Heart left ventricle (tissue), 16 donors: ENCODE measurements at places on chromosomes 2 and 18.

DNA sequence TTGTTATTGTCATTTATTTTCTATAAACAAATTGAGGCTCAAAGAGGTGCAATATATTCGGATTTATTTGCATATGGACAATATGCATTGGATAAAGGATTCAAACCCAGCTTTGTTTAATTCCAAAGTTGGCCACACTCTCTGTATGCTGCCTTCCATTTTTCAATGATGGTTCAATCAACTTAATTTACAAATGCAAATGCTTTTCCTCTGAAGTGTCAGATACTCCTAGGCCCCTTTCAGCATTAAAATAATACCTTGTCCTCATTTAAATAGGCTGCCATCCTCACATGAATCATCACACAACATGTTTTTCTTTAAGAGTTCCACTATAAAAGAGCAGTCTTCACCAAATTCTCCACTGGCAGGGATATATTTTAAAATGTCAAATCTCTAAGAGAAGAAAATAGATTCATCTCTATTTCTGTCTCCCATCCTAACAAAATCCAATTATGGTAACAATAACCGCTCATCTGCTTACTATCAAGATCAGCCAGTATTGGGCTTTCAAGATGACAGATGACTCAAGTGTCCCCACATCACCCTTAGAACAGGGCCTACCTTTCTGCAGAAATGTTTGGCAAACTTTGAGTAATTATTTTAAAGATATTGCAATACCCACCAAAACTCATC is 114.8 kb downstream of the SCG2 start:
- no peak for DNase-seq

- DNase-seq: no peak
Observed at GRCh38 chr18:58669731-58670378, 1.4 kb upstream of the MALT1 start.

DNA sequence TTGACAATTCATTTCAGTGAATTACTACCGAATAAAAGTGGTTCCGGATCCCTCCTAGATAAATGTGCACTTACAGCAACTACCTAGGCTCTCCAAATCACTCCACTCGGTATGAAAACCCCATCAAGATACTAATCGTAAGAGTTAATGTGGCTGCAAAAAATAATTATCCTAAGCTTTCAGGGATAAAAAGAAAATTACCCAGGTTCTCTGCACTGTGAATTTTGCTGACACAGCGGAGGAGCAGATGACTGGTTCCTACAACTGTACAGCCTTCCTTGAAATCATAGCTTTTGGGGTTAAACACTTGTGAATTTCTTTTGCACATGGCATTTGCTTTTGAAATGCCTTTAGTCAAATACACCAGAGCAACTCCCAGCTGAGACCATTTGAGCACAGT is 104.7 kb downstream of the CD226 start:
- no peak for DNase-seq

DNA sequence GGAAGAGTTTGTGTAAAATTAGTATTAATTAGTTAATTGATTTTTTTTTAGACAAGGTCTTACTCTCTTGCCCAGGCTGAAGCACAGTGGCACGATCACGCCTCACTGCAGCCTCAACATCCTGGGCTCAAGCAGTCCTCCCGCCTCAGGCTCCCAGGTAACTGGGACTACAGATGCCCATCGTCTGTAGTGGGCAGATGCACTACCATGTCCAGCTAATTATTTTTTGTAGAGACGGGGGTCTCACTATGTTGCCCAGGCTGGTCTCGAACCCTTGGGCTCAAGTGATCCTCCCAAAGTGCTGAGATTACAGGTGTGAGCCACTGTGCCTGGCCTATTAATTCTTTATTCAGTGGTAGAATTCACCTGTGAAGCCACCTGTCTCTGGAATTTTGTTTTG is 41.1 kb downstream of the UBE2F start:
- DNase-seq: no peak

DNA sequence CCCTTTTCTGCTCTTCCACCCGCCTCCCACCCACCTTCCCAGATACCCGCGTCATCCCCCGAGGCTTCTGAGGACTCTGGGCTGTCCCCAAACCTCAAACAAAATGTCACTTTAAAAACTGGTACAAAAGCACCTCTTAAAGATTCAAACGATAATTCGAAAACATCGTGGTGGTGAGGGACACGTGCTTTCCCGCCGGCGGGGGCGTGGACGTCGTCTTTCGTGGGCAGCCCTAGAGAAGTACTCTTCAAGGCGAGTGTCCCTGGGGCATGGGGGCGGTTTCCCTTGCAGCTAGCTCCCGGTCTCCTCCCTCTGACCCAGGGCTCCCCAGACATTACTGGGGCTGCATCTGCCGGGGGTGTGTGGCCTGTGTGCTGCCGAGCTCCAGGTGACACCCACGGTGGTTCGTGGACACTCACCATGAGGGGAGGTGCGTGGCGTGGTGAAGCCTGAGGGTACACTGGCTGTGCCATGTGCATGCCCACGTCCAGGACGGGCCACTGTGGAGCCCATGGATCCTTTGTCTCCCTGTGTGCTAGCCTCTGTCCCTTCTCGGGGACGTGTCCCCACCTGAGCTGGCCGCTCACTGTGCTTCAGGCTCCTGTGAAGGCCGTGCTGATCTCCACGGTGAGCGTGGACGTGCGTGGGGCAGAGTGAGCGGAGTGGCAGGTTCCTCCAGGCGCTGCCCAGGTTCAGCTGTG is 117.8 kb downstream of the NFATC1 start:
- DNase-seq: peak; percentile 5

DNA sequence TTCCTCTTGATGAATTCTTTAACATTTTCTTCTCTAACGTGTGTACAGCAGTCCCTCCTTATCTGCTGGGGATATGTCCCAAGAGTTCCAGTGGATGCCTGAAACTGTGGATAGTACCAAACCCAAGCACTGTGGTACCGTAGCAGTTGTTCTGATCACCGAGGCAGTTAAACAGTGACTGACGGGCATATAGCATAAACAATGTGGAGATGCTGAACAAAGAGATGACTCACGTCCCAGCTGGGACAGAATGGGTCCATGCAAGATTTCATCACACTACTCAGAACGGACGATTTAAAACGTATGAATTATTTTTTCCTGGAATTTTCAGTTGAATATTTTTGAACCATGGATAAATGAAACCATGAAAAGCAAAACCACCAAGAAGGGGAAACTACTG is 54.5 kb upstream of the SPAG16 start:
- no peak for DNase-seq

- DNase-seq: no peak
Observed at GRCh38 chr2:187055463-187055862, 206.5 kb upstream of the ZSWIM2 start.

DNA sequence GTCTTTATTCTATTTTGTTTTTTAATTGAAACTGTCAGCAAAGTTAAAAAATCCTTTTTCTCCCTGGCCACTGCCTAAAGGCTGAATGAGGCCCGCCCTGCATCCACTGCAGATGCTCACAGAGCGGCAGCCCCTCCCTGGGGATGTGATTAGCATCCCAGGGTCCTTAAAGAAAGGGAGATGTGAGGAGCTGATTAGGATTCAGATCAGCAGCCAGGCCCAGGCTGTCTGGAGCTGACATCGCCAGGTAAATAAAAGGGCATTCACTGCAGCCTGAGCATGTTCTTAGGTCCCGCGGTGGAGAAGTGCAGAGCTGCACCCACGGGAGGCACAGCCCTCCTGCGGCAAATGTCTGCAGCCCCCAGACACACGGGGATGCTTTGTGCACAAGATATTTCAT is 83.8 kb downstream of the LONRF2 start:
- no peak for DNase-seq

DNA sequence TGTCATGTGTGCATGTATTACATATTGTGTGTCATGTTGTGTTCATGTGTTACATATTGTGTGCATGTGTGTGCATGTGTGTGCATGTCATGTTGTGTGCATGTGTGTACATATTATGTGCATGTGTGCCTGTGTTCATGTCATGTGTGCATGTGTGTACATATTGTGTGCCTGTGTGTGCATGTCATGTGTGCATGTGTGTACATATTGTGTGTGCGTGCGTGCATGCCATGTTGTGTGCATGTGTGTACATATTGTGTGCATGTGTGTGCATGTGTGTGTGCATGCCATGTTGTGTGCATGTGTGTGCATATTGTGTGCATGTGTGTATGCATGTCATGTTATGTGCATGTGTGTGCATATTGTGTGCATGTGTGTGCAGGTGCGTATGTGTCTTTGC is 267.1 kb downstream of the EIPR1 start:
- DNase-seq: no peak

GRCh38 chr2:32894119-32894728 is 52.5 kb upstream of the LTBP1 start:
- no peak for DNase-seq

GRCh38 chr2:206212673-206213513 is 53.2 kb downstream of the EEF1B2 start:
- DNase-seq: no peak

DNA sequence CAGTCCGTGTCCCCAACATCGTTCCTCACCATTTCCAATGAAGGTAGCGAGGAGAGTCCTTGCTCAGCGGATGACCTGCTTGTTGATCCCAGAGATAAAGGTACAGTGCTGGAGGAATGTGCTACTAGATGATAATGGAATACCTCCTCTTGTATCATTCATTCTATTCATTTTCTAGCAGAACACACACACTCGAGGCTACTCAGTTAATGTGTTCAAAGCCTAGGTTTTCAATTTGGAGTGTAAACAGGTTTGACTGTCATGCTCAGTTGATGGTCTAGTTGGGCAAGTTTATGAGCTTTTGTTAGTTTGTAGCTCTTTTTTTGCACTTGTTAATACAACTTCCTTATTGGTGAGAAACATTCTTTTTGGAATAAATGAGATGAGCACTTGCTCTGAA is 114.2 kb downstream of the ICA1L start:
- DNase-seq: no peak

DNA sequence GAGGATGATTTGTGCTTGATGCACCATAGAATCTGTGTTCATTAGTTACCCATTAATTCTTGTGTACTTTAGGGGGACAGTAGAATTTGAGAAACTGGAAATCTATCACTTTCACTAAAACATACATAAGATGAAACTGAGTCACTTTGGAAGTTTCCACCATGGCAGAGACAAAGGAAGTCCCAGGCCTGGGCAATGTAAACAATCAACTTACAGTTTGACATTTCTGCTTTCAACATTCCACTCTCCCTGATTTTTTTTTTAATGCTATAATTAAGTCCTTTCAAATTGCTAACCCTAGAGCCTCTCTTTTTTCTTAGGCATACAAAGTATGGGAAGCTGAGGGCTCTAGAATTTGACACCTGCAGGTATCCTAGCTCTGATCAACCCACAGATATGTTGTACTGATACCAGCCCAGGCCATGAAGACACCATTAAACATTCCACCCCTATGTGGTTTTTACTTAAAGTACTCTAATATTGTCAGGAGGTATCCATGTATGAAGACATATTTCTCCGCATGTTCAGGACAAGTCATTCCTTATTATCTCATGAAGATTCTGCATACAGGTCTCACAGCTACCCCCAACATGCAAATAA is 88.5 kb upstream of the GLS start:
- DNase-seq: no peak

DNA sequence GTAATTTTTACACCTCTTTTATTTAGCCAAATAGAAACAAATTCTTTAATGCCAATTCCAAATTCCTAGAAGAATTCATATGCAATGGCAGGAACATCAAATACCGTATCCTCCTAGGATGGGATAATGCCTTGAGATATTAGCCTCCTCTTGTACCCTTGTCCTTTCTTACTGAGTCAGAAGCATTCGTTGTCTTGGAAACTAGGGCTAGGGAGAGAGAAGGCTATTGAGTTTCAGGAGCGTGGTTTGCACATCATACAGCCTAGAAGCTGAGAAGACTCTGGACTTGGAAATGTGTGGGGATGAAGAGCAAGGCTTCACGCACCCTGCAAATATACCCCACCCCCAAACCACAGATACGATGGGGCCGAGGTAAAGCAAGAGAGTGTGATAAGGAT is 300.7 kb downstream of the SP3 start:
- no peak for DNase-seq

DNA sequence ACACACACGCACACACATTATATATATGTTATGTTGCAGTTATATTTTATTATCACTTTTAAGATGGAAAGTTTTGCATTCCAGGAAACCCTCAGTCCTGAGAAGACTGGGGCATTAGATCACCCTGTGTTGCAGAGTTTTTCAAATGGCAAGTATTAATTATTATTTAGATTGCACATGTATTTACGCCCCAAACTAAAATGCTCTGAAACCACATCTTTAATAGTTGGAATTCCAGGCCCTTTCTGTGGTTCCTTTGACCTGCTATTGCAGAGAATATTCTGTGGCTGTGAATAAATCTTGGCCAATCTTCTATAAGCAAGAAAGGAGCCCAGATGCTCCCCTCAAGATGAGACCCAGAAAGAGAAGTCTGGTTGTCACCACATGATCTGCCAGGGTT is 427.0 kb upstream of the TNP1 start:
- no peak for DNase-seq

- no peak for DNase-seq
Observed at GRCh38 chr2:42147641-42148274, 21.4 kb upstream of the EML4 start.

DNA sequence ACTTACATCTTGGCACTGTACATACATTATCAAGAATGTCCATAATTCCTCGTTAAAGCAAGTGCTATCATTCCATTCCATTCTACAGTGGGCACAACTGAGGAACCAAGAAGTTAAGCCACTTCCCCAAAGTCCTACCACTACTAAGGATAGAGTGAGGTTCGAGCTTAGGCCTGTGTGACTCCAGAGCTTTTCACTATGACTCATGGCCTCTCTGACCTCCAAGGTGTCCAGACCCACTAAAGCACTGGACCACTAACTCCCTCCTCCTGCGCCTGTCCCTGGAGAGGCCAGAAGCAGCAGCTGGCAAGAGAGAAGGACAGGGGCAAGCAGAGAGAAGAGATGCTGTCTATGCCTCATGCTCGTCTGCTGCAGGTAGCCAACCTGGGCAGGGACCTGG is 117.0 kb downstream of the ZBTB7C start:
- DNase-seq: no peak

DNA sequence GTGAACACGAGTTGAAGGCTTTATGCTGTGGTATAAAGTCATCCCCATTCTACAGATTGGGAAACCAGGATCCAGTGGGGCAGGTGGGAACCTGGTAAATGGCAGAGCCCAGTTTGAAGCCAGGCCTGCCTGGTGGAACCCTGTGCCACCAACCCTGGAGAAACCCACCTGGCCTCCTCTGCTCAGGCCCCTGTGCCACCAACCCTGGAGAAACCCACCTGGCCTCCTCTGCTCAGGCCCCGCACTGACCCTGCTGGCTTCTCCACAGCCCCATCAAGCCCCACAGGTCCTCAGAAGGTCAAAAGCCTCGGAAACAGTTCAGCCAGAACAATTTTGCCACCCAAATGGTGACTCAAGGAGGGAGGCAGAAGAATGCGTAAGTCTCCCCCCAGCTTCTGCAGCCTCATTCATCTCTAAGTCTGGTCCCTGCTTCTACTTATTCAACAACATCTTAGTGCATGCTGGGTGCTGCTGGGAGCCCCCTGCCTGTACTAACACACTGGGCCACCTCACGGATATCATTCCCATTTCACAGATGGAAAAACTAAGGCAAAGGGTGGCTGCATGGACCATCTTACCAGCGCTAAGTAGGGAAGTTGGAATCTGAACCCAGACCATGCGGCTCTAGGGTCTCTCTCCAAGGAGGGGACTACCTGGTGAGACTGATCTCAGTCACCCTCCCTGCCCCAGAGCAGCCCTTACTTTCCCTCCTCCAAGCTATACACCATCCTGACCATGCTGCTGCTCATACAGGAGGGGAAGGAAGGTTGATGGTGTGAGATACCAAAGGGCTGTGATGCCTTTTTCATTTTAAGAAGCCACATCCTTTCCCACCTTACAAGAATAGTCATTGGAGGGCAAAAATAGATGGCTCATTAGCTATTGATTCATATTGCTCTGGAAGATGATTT is 93.7 kb upstream of the ID2 start:
- DNase-seq: no peak
